ENCODE measurements at places on chromosomes 7 and 10. TPM values are rescaled to one million over a fixed set of nuclear protein-coding genes. Genes with fewer than 3 reads are reported as not detected.

- no peak for DNase-seq
These were observed 13.5 kb downstream of the GCK start for GRCh38 chr7:44175730-44176129.

The STEAP2 gene
- 18.7 TPM for total RNA-seq

DNA sequence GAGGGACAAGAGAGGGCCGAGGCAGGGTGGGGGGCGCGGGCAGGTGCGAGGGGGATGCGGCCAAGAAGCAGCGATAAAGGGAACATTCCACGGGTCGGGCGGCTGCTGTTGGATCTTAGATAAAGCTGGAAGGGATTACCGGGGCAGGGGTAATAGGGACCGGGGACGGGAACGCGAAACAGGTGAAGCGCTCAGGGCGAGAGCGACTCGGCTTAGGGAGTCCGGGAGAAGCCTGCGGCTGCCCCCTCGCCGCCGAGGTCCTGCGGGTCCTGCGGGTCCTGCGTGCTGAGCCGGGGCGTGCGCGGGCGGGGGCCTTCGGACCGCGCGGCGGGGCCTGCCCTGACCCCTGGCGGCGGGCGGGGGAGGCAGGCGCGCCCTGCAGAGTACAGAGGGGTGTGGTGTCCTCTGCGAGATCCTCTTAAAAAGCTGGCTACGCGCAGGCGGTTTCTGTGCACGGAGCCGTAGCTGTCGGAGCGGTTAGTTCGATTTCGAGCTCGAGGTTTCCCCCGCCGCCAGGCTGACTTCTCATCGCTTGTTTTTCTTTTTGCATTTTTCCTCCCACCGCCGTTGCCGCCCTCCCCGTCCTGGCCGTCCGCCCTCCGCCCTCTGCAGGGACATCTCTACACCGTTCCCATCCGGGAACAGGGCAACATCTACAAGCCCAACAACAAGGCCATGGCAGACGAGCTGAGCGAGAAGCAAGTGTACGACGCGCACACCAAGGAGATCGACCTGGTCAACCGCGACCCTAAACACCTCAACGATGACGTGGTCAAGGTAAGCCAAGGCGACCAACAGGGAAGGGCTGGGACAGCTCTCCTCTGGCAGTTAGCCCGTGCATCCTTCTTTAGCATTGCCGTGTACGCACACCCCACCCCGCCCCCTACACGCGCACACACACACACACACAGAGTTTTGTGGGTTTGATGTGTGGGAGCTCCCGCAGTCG, 1.4 kb downstream of the CAV1 start:
- peak; percentile 14 for DNase-seq

- no peak for DNase-seq
These were observed at the start of gene AMPH for GRCh38 chr7:38630720-38631673. AMPH (minus strand) TSS chr7:38631373; CDS start chr7:38631351, 22 bp downstream.

DNA sequence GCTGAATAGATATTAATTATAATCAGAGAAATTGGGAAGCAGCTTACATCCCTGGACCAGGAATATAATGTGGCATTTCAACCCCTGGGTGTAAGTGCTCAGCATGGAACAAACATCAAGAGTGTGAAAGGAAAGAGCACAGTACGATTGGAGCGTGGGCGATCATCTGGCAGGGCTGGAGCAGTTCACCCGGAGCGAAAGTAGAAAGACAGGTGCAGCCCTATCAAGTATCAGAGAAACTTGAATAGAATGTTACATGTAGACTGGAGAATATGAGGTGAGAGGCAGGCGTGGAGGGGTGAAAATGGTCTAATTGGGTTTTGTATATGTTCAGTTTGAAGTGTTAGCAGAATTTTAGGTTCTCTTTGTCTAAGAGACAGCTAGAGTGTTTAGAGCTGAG, 303.0 kb downstream of the MDFIC start:
- no peak for DNase-seq

The LAMB4 gene
- not detected for total RNA-seq

The PPIF gene
- total RNA-seq, result 172 TPM

The SPDYE11 gene
- not detected for total RNA-seq

- DNase-seq, result no peak
These were observed 94.4 kb upstream of the SKAP2 start for GRCh38 chr7:26958834-26959233.

DNA sequence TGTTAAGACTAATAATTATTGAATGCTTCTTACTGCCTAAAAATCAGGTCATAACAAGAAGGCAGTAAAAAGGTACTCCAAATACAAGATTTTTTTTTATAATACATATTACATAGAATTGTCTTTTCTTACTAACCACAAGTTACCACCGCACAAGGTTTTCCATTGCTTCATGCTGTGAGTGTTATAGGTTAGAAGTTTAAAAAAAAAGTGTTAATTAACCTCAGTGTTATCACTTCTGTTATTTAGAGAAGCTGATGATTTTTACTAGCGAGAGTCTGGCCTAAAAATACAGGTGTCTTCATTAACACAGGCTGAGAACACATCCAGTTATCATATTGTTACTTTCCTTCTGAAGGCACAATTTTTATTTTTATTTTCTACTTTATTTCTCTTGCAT, 1281.9 kb upstream of the CELF2 start:
- DNase-seq, result no peak

GRCh38 chr10:5089865-5090264, 4.3 kb upstream of the AKR1C3 start:
- DNase-seq, result no peak

GRCh38 chr7:27140126-27140857, 3.2 kb downstream of the HOXA5 start:
- DNase-seq, result no peak

DNA sequence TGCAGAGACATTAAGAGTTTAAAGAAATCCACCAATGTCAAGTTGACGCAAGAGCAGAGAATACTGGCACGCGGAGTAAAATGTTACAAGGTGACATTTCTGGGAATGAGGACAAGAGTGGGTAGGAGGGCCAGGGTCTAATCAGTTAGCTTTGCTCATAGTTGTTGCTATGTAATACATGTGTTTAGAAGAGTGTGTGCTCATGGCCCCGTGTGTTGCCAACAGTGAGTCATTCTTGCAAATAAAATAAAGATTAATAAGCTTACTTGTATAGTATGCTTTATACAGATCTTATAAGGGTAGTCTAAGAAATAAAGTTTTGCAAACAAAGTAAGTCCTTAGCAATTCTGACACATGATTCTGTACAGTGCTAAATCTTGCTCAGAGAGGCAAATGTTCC, 64.5 kb downstream of the DNMBP start:
- DNase-seq, result no peak

- no peak for DNase-seq
These were observed 359.8 kb upstream of the KLF6 start for GRCh38 chr10:4144817-4145216.

The LGI1 gene
- total RNA-seq, result not detected

The NUTM2E gene
- not detected for total RNA-seq

DNA sequence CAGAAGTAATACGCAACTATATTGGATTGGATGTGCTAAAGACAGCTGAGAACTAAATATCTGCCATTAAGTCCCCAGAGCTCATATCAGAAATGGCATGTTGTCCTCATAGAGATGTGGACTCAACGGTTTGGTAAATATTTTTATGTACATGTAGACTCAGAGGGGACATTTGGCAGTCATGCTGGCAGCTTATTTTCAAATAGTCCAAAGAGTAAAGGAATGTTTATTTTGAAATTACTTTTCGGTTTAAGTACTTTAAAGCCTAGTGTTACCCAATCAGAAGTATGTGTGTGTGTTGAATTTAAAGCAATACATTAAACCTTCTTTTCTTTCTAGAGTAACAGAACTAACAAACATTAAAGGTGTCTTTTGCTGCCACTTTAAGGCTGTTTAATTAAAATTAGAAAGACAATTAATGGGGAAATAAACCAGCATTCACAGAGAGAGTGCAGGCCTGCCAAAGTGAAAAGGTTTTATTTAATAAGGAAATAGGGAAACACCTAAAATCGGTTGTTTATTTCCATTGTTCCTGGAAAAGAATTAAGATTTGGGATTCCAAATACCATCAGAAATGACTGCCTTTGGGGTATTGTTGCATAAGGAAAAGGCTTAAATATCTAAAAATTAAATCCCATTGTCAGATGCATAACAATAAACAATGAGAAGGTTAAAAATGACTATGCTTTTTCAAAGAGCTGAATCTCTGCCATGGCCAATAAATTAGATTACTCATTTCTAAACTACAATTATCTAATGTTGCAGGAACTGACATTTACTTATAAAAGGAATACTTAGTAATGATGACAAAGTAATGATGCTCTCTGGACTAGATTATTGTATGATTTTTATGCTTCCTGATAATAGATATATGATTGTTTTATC, 113.4 kb upstream of the AHR start:
- DNase-seq, result no peak

GRCh38 chr7:35038354-35038753, 1.1 kb upstream of the DPY19L1 start:
- DNase-seq, result no peak

- DNase-seq, result no peak
These were observed 302.6 kb upstream of the MYO3A start for GRCh38 chr10:25631471-25631870.

DNA sequence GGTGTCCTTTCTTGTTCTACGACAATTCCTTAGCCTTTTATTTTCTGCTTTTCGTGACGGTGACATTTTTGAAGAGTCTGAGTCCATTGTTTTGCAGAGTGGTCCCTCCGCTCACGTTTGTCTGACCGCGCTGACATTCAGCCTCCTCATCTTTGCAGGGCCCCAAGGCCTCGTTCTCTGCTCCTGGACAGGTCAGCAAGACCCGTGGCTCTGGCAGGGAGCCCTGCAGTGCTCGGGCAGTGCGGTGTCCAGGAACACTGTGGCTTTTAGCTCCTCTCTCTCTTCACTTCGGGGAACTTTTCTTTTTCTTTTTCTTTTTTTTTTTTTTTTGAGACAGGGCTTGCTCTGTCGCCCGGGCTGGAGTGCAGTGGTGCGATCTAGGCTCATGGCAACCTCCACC, 142.5 kb downstream of the DNAJB6 start:
- no peak for DNase-seq

- DNase-seq, result no peak
These were observed 7.7 kb downstream of the LBX1 start for GRCh38 chr10:101221549-101221948.

GRCh38 chr10:12476656-12477055, 127.3 kb downstream of the CAMK1D start:
- DNase-seq, result no peak

DNA sequence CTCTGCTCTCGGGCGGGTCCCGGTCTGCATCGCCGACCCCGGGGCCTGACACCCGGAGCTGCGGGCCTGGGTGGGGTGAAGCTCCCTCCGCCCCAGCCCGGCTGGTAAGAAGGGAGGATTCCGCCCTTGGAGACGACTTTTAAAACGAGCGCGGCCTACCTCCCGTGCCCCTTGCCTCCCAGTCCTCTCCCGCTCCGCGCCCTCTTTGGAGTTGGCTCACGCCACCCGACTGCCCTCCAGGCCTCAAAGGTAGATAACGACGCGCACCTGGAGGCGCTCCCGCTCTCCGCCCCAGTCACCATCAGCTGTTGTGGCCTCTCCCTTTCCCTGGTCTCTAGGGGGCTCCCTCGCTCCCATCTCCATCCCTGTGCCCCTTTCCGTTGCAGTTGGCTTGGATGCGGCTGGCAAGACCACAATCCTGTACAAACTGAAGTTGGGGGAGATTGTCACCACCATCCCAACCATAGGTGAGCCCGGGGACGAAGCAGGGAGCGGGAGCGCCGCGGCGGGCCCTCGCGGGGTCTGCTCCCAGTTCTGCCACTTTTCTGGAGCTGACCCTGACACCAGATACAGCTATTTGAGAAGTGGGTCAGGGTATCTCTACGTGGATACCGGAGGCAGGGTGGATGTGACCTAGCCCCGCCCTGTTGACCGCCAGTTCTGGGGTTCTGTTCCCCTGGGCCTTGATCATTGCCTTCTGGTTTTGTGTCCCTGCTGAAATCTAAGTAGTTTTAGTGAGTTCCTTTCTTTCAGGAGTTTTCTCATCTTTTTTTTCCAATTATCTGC, 679 bp downstream of the ARF5 start:
- DNase-seq, result no peak

The SEMA3A gene
- total RNA-seq, result 0.75 TPM

The TRIM50 gene
- total RNA-seq, result not detected

The CYP26C1 gene
- not detected for total RNA-seq

- no peak for DNase-seq
These were observed 29.7 kb downstream of the HTRA1 start for GRCh38 chr10:122490786-122491680.

GRCh38 chr10:128686630-128687278, 560.5 kb upstream of the MKI67 start:
- DNase-seq, result no peak

- no peak for DNase-seq
These were observed 61.9 kb upstream of the ADO start for GRCh38 chr10:62742536-62743061.

- DNase-seq, result no peak
These were observed 328.9 kb downstream of the RPS24 start for GRCh38 chr10:78362406-78363022.

GRCh38 chr7:94781236-94781635, 125.3 kb upstream of the SGCE start:
- DNase-seq, result no peak

DNA sequence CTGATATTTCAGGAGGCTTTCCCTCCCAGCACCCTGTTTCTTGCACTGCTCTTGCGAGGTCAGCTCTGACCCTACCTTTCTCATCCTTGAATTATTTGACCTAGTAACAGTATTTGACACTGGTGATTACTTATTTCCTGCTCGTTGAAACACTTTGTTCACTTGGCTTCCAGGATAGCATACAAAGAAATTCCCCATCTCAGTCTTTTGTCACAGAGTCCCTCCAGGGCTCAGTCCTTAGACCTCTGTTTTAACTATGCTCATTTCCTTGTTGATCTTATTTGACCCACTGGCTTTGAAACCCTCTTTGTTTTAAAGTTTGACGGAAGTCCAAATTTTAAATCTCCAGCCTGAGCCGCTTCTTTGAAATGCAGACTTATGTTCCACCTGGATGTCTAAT, 29.9 kb downstream of the BMPR1A start:
- DNase-seq, result no peak

The HOXA2 gene
- 36.5 TPM for total RNA-seq

- DNase-seq, result no peak
These were observed 9.9 kb upstream of the COL13A1 start for GRCh38 chr10:69791812-69792211.

The SYT15 gene
- total RNA-seq, result 50.9 TPM

The SCART1 gene
- 4.8 TPM for total RNA-seq

DNA sequence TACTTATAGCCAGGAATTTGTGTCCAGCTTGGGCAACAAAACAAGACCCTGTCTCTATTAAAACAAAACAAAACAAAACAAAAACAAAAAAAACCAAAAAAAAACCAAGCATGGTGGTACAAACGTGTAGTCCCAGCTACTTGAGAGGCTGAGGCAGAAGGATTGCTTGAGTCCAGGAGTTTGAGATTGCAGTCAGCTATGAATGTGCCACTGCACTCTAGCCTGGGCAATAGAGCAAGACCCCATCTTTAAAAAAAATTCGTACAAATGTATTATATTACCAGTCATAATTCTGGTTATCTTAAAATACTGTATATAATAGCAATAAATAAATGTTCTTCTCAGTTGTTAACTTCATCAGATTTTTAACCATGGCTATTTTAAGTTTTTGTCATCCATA, 2.3 kb upstream of the BBS9 start:
- DNase-seq, result no peak

- no peak for DNase-seq
These were observed 127.2 kb downstream of the SRI start for GRCh38 chr7:88092676-88092999.

All from ascending aorta (tissue), 2 donors.